Fibroblast of lung (primary cell): ENCODE measurements at places on chromosomes 4 and X. TPM values are rescaled to one million over a fixed set of nuclear protein-coding genes. Genes with fewer than 3 reads are reported as not detected.

DNA sequence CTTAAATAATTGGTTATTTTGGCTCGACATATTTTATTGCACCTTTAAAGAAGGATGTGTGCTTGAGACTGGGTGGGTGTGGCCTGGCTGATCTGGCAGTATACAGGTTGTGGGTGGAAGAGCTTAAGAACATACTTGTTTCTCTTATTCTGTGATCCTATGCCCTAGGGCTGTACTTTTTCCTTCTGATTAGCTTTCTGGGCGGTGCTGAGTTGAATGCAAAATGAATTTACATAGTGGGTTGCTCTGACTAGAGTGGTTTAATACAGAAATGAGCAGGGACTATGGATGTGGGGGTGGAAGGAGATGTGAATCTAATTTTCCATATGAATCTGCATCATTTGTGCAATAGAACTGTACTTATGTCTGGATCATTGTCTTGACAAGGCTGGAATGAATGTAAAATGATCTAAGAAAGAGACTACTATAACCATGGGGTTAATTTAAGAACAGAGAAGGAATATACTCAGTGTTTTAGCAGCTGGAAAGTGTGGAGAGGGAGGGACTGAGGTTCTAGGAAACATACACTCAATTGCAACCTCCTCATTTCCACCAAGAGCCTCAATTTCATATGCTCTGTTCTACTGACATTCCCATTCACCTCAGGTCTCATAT, 73.7 kb downstream of the RLIM start:
- H3K36me3 ChIP-seq, result no peaks in the 10 kb centered on the region
- DNase-seq, result no peak
- no peaks in the 10 kb centered on the region for H3K27me3 ChIP-seq
- H3K27ac ChIP-seq, result no peak overlapping the region
- peaks cover 3% of the 10 kb centered on the region for H3K4me1 ChIP-seq

DNA sequence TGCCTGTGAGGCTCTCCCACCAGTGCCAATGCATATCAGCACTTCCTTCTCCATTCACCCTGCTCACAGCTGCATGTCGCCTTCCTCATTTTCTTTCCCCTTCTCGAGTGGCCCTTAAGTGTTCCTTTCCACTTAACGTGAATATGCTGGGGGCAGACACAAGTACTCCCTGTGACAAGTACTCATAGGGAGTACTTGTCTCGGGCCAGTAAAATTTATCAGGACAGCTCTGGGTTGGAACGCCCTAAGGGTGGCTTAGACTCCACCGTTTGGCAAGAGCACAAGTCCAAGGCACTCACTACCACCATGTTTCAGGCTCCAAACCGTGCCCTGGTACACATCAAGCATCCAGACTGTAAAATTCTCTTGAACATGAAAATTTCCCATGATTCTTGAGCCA, 3.9 kb upstream of the LDOC1 start:
- no peak for DNase-seq
- H3K27ac ChIP-seq, result no peak overlapping the region
- no peak overlapping the region for H3K4me3 ChIP-seq
- no peaks in the 10 kb centered on the region for H3K4me1 ChIP-seq

- no peaks in the 10 kb centered on the region for H3K27me3 ChIP-seq
- H3K27ac ChIP-seq, result no peak overlapping the region
- H3K36me3 ChIP-seq, result no peaks in the 10 kb centered on the region
- peak; percentile 48 for DNase-seq
- H3K4me3 ChIP-seq, result no peak overlapping the region
Measured at GRCh38 chr4:151004222-151004621, 10.9 kb downstream of the LRBA start.

DNA sequence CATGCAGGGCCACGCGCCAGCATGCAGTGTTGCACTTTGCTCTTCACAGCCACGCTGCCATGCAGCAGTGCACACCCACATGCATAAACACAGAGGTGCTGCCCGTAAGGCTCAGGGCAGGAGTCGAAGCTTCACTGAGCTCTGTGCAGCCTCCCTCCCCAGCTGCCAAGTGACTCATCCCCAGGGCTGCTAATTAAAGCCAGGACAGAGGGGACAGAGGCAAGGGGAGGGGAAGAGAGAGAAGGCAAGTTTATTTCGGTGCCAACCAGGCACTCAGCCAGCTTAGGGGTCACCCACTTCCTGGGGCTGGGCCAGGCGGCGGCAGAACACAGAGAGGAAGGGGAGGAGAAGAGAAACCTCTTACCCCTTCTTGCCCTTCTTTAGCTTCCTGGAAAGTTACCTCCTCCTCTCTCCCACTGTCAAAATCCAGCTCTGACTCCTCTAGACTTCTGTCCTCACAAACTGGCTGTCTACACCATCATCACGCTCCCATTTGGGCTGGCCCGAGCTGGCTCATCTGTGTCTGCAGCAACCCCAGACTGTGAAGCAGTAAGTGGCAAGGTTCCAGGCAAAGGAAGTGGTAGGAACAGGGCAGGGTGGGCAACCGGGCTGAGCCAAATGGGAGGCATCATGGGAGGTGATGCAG, 6.2 kb upstream of the IQSEC2 start:
- peak; percentile 63 for DNase-seq
- H3K27ac ChIP-seq, result peak overlapping the region; percentile 63
- H3K4me1 ChIP-seq, result peaks cover 11% of the 10 kb centered on the region
- H3K27me3 ChIP-seq, result no peaks in the 10 kb centered on the region
- H3K4me3 ChIP-seq, result no peak overlapping the region

DNA sequence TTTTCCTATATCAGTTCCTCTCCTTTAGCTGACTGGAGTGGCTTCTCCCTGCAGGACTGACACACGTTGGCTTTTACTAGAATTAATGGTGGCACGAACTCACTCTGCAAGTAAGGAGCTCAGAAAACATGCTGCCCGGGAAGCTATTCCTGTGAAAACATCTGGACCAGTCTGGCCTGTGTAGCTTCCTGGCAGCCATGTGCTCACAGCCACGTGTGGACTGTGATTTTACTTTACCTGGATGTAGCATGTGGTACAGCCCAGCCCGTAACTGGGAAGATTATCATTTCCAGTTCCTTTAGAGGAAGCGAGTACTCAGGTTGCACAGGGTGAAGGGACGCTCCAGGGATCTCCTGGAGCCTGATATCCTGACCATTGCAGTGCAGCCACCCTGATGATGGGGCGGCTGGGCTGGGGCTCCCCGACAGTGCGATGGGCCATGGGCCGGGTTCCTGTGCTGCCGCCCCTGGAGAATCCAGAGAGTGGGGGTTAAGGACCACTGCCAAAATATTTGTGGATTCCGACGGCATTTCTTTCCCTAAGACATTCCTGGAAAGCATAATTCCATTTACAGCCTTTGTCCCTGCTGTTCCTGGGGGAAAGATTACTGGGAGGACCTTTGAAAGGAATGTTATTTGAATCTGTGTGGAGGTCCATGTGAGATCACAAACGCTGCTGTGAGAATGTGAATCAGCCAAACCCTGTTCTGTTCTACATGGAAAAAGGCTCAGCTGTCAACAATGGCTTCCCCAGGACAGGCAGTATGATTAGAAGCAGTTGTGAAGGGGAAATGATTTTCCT, 35.0 kb downstream of the PROM1 start:
- no peak for DNase-seq
- H3K27ac ChIP-seq, result no peak overlapping the region
- H3K4me3 ChIP-seq, result no peak overlapping the region
- no peaks in the 10 kb centered on the region for H3K4me1 ChIP-seq
- H3K36me3 ChIP-seq, result no peaks in the 10 kb centered on the region

Gene DGKK
- not detected in 2 replicates for total RNA-seq

Gene ZNF157
- total RNA-seq, result 0.17 and 0.26 TPM in 2 replicates

Gene CCDC110
- 2.0 and 2.3 TPM in 2 replicates for total RNA-seq

Gene FRMPD4
- 0.50 and 0.77 TPM in 2 replicates for total RNA-seq
